Tibial artery (tissue), 4 donors: ENCODE measurements at places on chromosomes 11 and 22.
A peak's percentile ranks its signal among the peaks of the same experiment; 100 is the strongest.

DNA sequence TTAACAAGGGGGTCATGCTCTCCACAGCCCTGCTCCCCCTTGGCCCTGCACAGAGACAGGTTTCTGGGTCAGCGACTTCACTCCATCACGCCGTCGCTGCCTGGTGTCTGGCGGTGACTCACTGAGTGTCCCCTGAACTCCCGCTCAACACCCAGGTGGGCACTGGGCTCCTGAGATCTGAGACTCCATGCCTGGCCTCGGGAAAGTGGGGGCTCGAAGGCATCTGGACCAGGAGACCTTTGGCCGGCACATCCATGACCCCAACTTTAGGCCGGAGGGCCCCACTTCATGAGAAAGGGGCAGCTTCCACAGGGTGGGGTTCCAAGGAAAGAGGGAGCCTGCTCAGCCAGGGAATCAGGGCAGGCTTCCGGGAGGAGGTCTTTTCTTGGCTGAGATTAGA is 79.3 kb upstream of the PRR5 start:
- DNase-seq, result no peak

- no peak for DNase-seq
Observed at GRCh38 chr11:34235591-34236071, 122.2 kb downstream of the ABTB2 start.

DNA sequence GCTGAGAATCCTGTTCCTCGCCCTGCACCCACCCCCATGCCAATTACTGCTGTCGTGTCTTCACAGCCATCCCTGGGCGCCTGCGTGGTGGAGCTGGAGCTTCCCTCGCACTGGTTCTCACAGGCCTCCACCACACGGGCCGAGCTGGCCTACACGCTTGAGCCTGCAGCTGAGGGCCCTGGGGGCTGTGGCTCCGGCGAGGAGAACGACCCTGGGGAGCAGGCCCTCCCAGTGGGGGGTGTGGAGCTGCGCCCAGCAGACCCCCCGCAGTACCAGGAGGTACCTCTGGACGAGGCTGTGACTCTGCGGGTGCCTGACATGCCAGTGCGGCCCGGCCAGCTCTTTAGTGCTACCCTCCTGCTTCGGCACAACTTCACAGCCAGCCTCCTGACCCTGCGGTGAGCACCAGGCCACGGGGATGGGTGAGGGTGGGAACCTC is 4.3 kb downstream of the TMEM132A start:
- no peak for DNase-seq

GRCh38 chr22:44449061-44449682 is 48.9 kb downstream of the RTL6 start:
- peak; percentile 45 for DNase-seq

- no peak for DNase-seq
Observed at GRCh38 chr11:93570759-93571413, 27.7 kb upstream of the SMCO4 start.

DNA sequence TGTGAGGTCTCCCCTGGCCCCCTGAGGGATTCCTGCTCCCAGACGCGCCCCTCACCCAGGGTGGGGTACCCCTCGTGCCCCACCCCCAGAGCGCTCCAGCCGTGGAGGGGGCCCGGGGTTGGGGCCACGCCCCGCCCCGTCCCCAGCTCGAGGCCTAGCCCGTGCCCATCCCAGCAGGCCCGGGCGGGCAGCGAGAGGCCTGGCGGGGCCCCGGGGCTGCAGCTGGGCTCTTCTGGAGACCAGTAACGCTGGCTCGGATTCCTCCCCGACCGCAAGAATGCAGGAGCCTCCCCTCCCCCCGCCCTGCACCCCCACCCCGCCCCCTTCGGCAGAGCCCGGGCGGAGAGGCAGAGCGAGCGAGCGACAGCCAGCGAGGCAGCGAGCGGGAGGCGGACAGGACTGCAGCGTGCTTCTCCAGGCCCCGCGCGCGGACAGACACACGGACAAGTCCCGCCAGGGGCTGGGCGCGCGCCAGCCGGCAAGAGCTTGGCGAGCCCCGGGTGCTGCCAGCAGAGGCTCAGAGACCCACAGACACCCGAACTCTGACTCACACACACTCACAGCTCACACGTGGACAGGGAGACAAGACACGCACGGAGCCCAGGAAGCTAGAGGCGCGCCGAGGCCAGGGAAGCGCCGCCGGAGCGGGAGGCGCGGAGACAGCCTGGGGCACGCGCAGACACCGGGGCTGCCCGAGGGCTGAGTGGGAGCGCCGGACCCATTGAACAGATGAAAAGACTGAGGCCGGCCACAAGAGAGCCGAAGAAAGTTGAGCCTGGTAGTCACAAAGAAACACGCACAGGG is 15.2 kb downstream of the BCL9L start:
- peak; percentile 92 for DNase-seq

DNA sequence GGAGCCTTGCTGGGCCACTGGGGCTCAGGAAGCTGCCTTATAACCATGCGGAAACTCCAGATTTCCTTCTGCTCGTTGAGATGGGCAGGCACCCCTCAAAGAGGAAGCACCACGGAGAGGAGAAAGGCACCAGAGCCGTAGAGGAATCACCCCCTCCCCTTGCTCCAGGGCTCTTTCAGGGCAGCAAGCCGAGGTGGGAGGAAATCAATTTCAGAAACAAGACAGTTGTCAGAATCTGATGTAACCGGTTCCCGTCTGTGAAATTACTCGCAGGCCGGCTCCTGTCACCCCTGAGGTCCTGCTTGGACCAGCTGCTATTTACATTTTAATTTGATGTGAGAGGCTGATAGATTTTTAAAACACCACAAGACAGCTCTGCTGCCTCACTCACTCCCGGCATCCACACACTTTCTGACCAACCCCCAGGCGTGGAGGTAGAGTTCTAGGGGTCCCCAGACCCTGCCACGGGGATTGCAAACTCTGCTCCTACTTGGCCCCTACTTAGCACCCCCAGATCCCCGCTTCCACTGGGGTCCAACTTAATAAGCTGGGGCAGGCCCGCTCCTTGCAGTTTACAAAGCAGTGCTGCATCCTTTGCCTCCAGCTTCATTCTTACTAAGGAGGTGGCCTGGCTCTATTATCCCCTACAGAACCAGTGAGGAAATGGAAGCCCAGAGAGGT is 162.5 kb downstream of the CEP164 start:
- DNase-seq, result no peak

- DNase-seq, result peak; percentile 94
Observed at GRCh38 chr11:57597916-57598830, 688 bp downstream of the SERPING1 start.

- peak; percentile 56 for DNase-seq
Observed at GRCh38 chr11:75191330-75191717, 40.4 kb downstream of the SLCO2B1 start.

- no peak for DNase-seq
Observed at GRCh38 chr11:79675081-79675480, 234.3 kb upstream of the TENM4 start.

DNA sequence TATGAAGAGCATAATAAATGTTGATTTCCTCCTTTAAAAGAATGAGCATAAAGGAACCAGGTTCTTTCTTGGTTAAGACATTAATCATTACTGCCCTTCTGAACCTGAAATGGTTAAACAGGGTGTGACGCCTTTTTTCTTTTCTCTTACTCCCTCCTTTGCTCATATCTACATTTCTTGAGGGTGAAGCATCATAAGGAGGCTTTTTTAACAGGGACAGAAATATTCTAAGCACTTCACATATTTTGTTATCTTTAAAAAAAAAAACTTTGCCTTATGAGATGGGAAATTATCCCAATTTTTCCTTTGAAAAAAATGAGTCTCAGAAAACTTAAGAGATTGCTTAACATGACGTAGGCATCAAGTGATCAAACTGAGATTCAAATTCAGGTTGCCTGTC is 1036.3 kb upstream of the TENM4 start:
- no peak for DNase-seq

GRCh38 chr11:62142043-62142375 is 18.2 kb downstream of the INCENP start:
- DNase-seq, result peak; percentile 9

DNA sequence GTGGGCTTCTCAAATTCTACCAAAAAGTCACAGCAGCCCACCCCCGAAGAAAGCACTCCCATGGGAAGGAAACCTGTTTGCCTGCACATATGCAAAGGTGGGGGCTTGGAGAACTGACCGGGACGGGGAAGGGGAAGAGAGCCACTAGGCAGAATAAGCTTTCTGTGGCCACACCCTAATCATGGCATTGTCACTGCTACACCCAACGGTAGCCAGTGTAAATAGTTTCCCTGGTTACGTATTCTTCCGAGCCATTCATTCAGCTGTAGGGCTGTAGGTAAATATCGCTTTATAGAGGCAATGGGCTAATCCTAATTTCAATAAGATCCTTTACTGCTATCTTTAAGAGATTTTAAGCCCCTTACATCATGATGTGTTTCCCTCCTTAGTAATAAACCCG is 61.7 kb downstream of the PRDM11 start:
- no peak for DNase-seq

- DNase-seq, result peak; percentile 94
Observed at GRCh38 chr11:124739479-124740276, at the start of gene NRGN. Gene NRGN (plus strand): TSS chr11:124739942. CDS start chr11:124740085, 143 bp downstream.

- DNase-seq, result no peak
Observed at GRCh38 chr11:97033178-97033577, 643.4 kb downstream of the JRKL start.

DNA sequence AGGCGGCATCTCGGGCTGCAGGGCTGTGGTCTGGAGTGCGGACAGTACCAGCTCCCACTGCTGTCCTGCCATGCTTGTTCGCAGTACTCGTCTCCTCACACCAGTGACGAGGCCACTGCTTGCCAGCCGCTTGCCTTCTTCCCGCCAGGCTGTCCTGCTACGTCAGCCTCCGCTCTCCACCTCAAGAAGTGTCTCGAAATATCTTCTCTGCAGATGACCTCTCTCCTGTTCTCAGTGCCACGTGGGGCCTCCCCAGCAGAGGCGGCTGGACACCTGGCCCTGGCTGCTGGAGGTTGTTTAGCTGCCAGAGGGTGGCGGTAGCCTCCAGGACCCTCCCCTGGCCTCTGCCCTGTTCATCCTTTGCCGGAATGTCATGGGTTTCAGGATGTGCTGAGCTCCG is 3.1 kb upstream of the CCDC188 start:
- no peak for DNase-seq

DNA sequence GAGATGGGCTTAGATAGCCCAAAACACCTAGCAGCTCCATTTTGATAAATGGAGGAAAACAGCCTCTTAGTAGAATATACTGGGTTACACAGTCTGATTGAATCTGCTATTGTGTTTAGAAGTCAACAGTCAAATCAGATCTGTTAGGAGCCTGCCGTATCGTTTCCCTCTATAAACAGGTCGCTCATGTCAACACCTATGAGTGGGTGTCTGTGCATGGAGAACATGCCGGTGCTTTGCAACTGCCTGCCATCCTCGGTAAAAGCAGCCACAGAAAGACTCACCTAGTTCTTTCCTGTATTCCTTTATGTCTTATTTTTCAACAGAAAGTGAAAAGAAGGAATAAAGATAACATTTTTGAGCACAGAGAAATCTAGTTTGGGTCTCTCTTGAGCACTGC is 99.4 kb downstream of the ETS1 start:
- no peak for DNase-seq

DNA sequence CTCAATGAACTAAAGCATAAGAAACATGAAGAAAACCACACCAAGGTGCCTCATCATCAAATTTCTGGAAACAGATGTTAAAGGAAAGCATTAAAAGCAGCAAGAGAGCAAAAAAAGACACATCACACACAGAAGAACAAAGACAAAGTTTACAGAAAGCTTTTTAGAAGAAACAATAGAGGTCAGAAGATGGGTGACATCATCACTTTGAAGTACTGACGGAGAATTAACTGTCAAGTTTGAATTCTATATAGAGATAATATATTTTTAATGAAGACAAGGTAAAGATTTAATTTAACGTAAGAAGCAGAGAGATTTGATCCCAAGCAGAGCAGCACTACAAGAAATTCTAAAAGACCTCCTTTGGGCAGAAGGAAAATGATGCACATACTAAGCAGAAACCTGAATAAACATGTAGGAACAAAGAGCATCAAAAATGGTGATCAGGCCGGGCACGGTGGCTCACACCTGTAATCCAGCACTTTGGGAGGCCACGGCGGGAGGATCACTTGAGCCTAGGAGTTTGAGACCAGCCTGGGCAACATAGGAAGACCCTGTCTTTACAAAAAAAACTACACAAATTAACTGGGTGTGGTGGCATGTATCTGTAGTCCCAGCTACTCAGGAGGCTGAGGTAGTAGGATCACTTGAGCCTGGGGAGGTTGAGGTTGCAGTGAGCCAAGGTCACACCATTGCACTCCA is 63.3 kb upstream of the RTL6 start:
- DNase-seq, result no peak

DNA sequence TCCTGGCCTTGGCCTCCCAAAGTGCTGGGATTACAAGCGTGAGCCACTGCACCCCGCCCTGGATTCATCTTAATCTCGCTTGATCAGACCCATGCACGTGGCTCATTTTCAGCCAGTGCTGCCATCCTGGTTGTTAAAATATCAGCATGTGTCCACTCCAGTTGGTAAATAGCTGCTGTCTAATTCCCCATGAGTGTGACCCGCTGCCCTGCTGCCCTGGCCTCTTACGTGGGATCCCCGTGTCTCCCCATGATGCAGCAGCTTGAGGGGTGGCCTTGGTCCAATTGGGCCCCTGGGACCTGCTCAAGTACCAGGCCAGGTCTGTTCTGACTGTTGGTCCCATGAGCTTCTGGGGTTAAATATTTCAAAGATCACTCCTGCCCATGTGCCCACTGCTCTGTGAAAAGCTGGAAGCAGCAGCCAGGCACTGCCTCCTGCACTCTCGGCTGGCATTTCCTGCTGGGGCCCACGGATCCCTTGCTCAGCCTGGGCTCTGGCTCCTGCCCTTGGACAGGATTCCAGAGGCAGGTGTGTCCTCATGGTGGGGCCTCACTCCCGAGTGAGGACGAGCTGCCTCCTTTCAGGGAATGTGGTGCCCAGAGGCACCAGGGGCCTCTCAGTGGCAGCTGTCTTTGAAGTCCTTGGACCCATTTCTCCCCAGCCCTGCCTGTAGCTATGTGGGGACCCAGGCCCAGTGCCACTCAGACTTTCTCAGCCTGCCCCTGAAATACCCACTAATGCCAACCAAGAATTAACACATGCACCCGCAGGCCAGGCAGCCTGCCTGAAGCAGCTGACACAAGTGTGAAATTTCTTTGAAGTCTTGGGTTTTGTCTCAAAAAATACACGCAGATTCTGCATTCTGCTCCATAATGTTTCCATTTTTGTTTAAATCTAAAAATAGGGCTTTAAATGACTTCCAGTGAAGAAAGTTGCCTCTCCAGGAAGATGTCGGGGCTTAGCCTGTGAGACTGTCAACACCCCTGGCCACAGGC is 38.1 kb upstream of the PRDM11 start:
- no peak for DNase-seq

GRCh38 chr11:115803073-115803740 is 299.0 kb upstream of the CADM1 start:
- no peak for DNase-seq

- DNase-seq, result no peak
Observed at GRCh38 chr11:6670202-6670830, 12.8 kb downstream of the MRPL17 start.

- no peak for DNase-seq
Observed at GRCh38 chr11:22084056-22084455, 108.8 kb upstream of the ANO5 start.

- peak; percentile 85 for DNase-seq
Observed at GRCh38 chr11:7672960-7673723, at the start of gene CYB5R2. Gene CYB5R2 (minus strand): TSS chr11:7673500. CDS start chr11:7672825, 675 bp downstream.
